ENCODE measurements at places on chromosomes 1 and 21. TPM values are rescaled to one million over a fixed set of nuclear protein-coding genes. Genes with fewer than 3 reads are reported as not detected.

DNA sequence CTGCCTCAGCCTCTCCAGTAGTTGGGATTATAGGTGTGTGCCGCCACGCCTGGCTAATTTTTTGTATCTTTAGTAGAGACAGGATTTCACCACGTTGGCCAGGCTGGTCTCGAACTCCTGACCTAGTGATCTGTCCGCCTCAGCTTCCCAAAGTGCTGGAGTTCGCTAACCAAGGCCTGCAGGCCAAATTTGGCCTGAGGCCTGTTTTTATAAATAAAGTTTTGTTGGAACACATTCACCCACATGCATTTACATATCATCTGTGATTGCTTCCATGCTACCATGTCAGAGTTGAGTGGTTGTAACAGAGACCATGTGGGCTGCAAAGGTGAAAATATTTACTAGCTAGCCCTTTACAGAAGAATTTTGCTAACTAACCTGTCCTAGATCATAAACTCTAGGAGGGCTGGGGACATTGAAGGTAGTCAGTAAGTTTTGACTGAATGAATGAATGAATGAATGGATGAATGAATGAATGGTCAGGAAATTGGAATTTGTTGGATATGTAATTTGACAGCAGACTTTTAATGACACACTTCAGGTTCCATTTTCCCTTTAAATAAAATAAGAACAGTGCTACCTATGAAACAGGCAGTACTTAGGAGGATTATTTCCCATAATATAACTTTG lies 38.4 kb downstream of the ROR1 start:
- no peak for DNase-seq

DNA sequence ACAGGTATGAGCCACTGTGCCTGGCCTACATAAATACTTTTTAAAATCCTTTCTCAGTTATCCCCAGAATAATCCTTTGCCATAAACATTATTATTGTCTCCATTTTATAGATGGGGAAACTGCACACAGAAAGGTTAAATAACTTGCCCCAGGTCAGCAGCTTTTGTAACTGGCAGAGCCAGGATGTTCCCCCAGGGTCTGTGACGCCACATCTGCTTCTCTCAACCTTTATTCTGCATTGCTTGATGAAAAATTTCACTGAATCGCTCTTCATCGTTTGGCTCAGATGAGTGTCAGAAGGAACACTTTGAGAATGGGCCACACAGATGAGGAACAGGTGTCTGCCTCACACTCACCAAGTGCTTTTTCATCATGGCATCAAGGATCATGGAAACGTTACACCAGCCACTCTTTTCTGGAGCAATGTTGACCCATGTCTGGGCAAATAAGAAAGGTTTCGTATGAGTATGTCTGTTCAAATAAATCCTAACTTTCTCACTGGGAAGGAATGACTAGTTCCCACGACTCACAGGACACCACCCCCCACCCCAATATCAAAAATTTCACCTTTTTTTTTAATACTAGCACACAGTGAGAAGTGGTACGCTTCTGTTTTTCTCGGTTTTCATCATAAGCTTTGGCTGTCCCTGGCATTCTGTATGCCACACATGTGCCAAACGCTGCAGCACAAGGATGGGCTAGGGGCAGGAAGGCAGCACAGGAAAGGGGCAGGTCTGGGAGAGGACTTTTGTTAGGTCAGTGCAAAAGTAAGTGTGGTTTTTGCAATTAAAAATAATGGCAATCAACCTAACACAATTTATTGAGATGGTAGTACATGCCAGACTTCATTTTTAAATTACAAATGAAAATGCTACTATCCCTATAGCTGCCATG lies 9.0 kb upstream of the PTGFRN start:
- DNase-seq = no peak

- no peak for DNase-seq
Observed at GRCh38 chr1:152313319-152313801, 11.7 kb downstream of the FLG start.

GRCh38 chr1:91901231-91901630 lies 15.3 kb upstream of the TGFBR3 start:
- no peak for DNase-seq

- no peak for DNase-seq
Observed at GRCh38 chr1:2594001-2594640, 7.5 kb downstream of the PRXL2B start.

Gene TMEM51
- polyA plus RNA-seq = 23.8 TPM

Gene LEFTY2
- 1.8 TPM for polyA plus RNA-seq

Measured in right renal pelvis (tissue), 4 donors.